Progenitor cell of endocrine pancreas (in vitro differentiated cells): ENCODE measurements at places on chromosomes 4 and X. TPM values are rescaled to one million over a fixed set of nuclear protein-coding genes. Genes with fewer than 3 reads are reported as not detected.

DNA sequence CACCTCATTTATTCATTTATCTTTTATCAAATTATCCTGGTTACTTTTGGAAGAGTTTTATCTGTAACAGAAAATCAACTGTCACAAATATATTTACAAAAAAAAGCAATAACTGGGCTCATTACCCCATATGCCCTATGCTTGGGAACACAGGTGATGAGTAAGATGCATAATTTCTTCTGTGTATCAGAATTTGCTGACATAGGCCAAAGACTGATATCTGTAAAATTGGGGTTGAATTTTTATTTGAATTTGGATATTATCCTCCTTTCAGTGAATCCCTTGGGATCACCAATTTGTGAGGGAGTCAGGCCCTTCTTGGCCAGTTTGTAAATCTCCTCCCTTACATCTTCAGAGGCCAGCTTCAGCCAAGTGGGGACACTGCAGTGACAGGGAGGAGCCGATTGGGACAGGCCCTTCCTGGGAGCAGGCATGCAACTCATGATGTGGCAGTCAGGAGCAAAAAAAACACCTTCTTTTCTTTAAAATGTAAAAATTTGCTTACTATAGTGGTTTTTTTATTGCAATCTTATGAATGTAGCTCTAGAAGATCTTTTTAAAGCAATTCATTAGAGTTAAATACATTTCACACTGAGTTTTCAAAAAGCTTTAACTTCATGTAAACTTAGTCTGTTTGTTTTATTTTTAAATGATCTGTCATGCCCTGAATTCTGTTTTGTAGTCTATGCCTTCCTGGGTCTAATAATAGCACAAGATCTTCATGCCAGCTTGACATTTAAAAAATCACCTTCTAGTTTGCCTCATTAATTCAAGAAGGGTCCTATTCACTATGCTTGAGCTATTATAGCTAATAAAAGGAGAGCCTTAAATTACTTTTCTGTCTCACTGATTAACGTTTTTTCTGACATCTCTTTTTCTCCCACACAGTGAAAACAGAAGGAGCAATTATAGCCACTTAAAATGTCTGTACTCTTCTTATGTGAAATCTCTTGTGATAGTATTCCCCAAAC is 136.6 kb upstream of the SPRY1 start:
- peaks cover 2% of the 10 kb centered on the region for H3K36me3 ChIP-seq
- no peaks in the 10 kb centered on the region for H3K27me3 ChIP-seq
- H3K4me3 ChIP-seq, result no peak overlapping the region
- peak overlapping the region; percentile 0 for H3K27ac ChIP-seq
- H3K4me1 ChIP-seq, result peaks cover 6% of the 10 kb centered on the region

- no peak overlapping the region for H3K27ac ChIP-seq
- H3K4me3 ChIP-seq, result no peak overlapping the region
- no peak for DNase-seq
- no peaks in the 10 kb centered on the region for H3K36me3 ChIP-seq
- H3K27me3 ChIP-seq, result no peaks in the 10 kb centered on the region
Observed at GRCh38 chrX:44431194-44431593, 87.7 kb upstream of the EFHC2 start.

- H3K27ac ChIP-seq, result no peak overlapping the region
- DNase-seq, result no peak
- H3K27me3 ChIP-seq, result no peaks in the 10 kb centered on the region
- peaks cover 22% of the 10 kb centered on the region for H3K4me1 ChIP-seq
- peaks cover 4% of the 10 kb centered on the region for H3K36me3 ChIP-seq
Observed at GRCh38 chrX:134798472-134798871, 140.2 kb upstream of the PLAC1 start.

DNA sequence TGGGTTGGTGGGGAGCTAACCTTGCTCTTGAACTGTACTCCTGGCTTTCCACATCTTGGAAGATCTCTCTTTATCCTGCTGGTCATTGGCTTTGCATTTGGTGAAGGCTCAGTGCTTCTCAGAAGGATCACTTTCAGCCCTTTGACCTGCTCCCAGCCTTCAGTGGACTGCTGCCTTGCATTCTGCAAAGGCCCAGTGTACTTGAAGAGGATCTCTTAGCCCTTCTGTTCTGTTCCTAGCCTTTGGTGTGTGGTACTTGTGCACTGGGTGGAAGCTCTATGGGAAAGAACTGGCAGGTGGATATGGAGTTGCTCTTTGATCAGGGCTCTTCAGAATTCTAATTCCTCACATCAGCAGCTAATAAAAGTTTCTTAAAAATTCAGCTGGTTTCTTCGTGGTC is 46.5 kb downstream of the FGF2 start:
- H3K4me3 ChIP-seq, result no peak overlapping the region
- no peaks in the 10 kb centered on the region for H3K27me3 ChIP-seq
- H3K27ac ChIP-seq, result no peak overlapping the region
- no peak for DNase-seq
- peaks cover 12% of the 10 kb centered on the region for H3K36me3 ChIP-seq

- no peak overlapping the region for H3K4me3 ChIP-seq
- H3K4me1 ChIP-seq, result peaks cover 10% of the 10 kb centered on the region
- no peak overlapping the region for H3K27ac ChIP-seq
- peaks cover 3% of the 10 kb centered on the region for H3K27me3 ChIP-seq
- DNase-seq, result no peak
- H3K36me3 ChIP-seq, result no peaks in the 10 kb centered on the region
Observed at GRCh38 chr4:147088146-147088545, 142.5 kb upstream of the TTC29 start.

DNA sequence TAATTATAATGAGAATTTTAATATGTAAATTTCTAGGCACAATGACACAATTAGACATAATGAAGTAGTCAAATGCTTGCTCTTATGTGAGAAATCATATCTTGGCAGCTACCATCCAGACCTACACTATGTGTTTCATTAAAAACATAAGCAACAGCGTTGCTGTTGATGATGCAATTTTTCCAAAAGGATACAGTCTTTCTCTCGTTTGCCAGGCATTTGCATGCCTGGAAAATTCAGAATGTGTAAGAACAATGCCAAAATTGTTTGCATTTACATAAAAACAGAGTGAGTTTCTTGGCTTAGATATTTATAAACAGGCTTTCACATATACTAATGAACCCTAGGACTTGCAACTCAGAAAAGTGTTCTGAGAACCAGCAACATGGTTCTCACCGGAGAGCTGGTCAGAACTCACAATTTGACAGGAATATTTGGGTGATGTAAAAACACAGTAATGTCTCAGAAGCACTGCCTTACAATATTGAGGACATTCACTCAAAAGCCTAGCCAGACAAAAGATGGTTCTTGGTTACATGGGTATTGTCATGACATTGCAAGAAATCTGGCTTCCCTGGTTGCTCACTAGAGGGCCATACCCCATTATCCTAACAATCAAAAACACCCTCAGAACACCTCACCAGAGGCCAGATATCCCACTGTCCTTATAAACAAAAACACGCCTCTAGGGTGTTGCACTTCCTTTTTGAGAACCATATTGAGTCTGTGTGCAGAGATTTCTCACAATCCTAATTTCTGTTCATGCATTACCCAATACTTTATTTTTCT is 1029.0 kb upstream of the AGA start:
- H3K27me3 ChIP-seq, result no peaks in the 10 kb centered on the region
- no peak overlapping the region for H3K27ac ChIP-seq
- no peak overlapping the region for H3K4me3 ChIP-seq
- H3K4me1 ChIP-seq, result no peaks in the 10 kb centered on the region
- no peaks in the 10 kb centered on the region for H3K36me3 ChIP-seq

- no peak for DNase-seq
- H3K4me1 ChIP-seq, result peaks cover 9% of the 10 kb centered on the region
- H3K27ac ChIP-seq, result no peak overlapping the region
- H3K36me3 ChIP-seq, result no peaks in the 10 kb centered on the region
- H3K27me3 ChIP-seq, result no peaks in the 10 kb centered on the region
- no peak overlapping the region for H3K4me3 ChIP-seq
Observed at GRCh38 chr4:38526412-38526811, 137.6 kb upstream of the KLF3 start.

- peaks cover 24% of the 10 kb centered on the region for H3K27me3 ChIP-seq
- H3K4me1 ChIP-seq, result peaks cover 9% of the 10 kb centered on the region
- H3K4me3 ChIP-seq, result peak overlapping the region; percentile 87
Observed at GRCh38 chr4:153466949-153467896, 1.1 kb downstream of the TMEM131L start.

GRCh38 chr4:55458611-55459010 is 62.9 kb downstream of the TMEM165 start:
- no peak overlapping the region for H3K4me3 ChIP-seq
- H3K27ac ChIP-seq, result no peak overlapping the region
- no peaks in the 10 kb centered on the region for H3K27me3 ChIP-seq
- H3K36me3 ChIP-seq, result peaks cover 5% of the 10 kb centered on the region
- DNase-seq, result no peak
- H3K4me1 ChIP-seq, result no peaks in the 10 kb centered on the region

- peaks cover 8% of the 10 kb centered on the region for H3K36me3 ChIP-seq
- DNase-seq, result no peak
- H3K27ac ChIP-seq, result peak overlapping the region; percentile 95
- no peaks in the 10 kb centered on the region for H3K27me3 ChIP-seq
Observed at GRCh38 chr4:112284662-112285411, 867 bp downstream of the TIFA start.

- no peak overlapping the region for H3K27ac ChIP-seq
- no peak overlapping the region for H3K4me3 ChIP-seq
- H3K27me3 ChIP-seq, result no peaks in the 10 kb centered on the region
- no peaks in the 10 kb centered on the region for H3K4me1 ChIP-seq
- no peaks in the 10 kb centered on the region for H3K36me3 ChIP-seq
- DNase-seq, result no peak
Observed at GRCh38 chrX:119042996-119043395, 29.8 kb upstream of the CT47C1 start.

GRCh38 chrX:1093121-1093520 is 119.3 kb downstream of the CRLF2 start:
- no peaks in the 10 kb centered on the region for H3K36me3 ChIP-seq
- no peak overlapping the region for H3K4me3 ChIP-seq
- H3K27me3 ChIP-seq, result no peaks in the 10 kb centered on the region
- no peak overlapping the region for H3K27ac ChIP-seq
- no peak for DNase-seq

- no peaks in the 10 kb centered on the region for H3K36me3 ChIP-seq
- no peak for DNase-seq
- H3K27ac ChIP-seq, result no peak overlapping the region
Observed at GRCh38 chr4:59664771-59665170, 1535.4 kb upstream of the ADGRL3 start.

GRCh38 chr4:42750091-42750490 is 93.2 kb upstream of the ATP8A1 start:
- H3K36me3 ChIP-seq, result no peaks in the 10 kb centered on the region

DNA sequence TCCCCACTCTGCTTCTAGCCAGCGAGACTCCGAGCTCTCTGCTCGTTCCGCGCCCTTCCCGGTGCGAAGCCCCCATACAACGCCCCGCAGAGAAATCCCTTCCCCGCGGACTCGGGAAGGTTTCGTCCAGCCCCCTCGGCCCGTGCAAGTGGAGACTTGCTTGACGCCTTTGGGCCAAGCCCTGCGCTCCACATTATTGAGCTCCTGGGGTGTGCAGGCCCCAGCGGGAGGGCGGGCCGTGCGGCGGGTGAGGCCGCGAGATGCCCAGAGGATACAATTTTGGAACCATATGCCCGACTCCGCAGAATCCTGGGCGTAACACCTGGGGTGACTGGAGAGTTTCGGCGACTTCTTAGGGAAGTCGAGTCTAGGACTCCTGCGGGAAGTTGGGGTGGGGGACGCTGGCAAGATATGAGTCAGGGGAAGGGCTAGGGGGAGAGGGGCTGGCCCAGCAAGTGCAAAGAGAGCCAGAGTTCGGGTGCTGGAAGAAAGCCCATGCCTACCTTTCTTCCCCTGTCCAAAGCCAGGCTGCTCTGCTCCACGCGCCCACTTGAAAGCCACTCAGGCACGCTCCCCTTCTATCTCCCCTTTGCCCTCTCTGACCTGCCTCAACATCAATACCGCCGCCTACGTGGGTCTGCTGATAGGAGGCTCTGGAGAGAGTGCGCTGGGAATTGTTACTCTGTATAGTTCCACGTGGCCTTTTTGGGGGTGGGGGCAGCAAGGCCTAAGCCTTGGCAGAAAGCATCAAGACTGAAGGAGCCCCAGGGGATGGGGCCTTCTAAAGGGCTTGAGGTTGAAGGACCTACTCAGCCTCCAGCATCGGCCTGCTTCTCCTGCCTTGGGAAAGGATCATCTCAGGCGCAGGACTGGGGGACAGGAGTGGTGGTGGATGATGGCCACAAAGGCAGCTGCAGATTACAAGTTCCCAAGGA is 1.2 kb upstream of the ELF4 start:
- H3K4me3 ChIP-seq, result peak overlapping the region; percentile 44
- DNase-seq, result no peak
- no peak overlapping the region for H3K27ac ChIP-seq
- peaks cover 8% of the 10 kb centered on the region for H3K4me1 ChIP-seq
- H3K27me3 ChIP-seq, result peaks cover 23% of the 10 kb centered on the region
- no peaks in the 10 kb centered on the region for H3K36me3 ChIP-seq

DNA sequence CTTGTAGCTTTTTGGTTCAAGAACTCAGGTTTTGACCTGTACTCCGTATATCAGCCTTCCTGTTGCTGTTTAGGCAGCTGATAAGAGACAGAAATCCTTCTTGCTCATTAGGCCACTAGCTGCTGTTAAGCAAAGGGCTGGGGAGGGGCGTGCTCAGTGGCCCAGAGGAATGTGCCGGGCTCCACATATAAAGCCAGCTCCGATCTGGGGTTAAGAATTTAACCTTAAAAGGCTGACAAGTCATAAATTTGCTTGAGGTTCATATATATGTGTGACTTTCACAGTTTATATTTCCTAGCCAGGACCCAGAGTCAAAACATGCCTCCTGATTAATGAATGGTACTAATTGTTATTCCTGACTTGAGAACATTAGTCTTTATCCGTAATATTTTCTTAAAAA is 15.3 kb downstream of the GPC3 start:
- peak overlapping the region; percentile 26 for H3K27ac ChIP-seq
- H3K4me1 ChIP-seq, result peaks cover 42% of the 10 kb centered on the region
- no peaks in the 10 kb centered on the region for H3K27me3 ChIP-seq
- H3K4me3 ChIP-seq, result peak overlapping the region; percentile 12
- H3K36me3 ChIP-seq, result peaks cover 4% of the 10 kb centered on the region

DNA sequence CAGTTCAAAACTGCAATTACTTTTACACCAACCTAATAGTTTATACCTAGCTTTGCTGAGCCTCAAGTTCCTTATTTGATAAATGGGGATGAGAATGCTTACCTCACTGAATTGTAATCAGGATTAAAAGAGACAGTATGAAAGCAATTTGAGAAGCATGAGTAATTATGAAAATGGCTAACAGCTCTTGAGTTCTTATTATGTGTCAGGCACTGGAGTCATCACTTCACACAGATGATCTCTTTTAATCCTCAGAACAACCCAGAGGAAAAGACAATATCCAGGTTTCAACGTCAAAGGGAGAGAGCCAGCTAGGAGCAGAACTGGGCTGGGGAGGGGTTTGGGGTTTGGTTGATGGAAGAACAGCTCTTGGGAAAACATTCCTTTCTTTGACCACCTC is 221.0 kb upstream of the NWD2 start:
- no peak overlapping the region for H3K4me3 ChIP-seq
- H3K36me3 ChIP-seq, result no peaks in the 10 kb centered on the region
- no peaks in the 10 kb centered on the region for H3K27me3 ChIP-seq
- H3K27ac ChIP-seq, result no peak overlapping the region
- H3K4me1 ChIP-seq, result no peaks in the 10 kb centered on the region

- no peak for DNase-seq
- no peak overlapping the region for H3K27ac ChIP-seq
- peaks cover 4% of the 10 kb centered on the region for H3K4me1 ChIP-seq
- H3K4me3 ChIP-seq, result no peak overlapping the region
- H3K36me3 ChIP-seq, result no peaks in the 10 kb centered on the region
Observed at GRCh38 chr4:72473434-72473900, 95.6 kb downstream of the ADAMTS3 start.

ITGB1BP2 gene
- total RNA-seq, result 5.8 and 6.6 TPM in 2 replicates

PRRG3 gene
- 5.6 and 5.9 TPM in 2 replicates for total RNA-seq

TKTL2 gene
- total RNA-seq, result not detected in 2 replicates

FOXR2 gene
- total RNA-seq, result not detected in 2 replicates

PCDH11X gene
- total RNA-seq, result 1.0 and 2.5 TPM in 2 replicates

MAGED4B gene
- 197 and 201 TPM in 2 replicates for total RNA-seq

TMEM154 gene
- total RNA-seq, result 0.46 and 0.53 TPM in 2 replicates

RASSF6 gene
- 10.1 and 10.6 TPM in 2 replicates for total RNA-seq

FRG1 gene
- total RNA-seq, result 36.4 and 36.7 TPM in 2 replicates

PASD1 gene
- not detected in 2 replicates for total RNA-seq

APBB2 gene
- total RNA-seq, result 61.4 and 61.7 TPM in 2 replicates

TMLHE gene
- total RNA-seq, result 30.6 and 30.7 TPM in 2 replicates
